NCI-H187 (cell line): ENCODE measurements at places on chromosomes 13 and 19.

DNA sequence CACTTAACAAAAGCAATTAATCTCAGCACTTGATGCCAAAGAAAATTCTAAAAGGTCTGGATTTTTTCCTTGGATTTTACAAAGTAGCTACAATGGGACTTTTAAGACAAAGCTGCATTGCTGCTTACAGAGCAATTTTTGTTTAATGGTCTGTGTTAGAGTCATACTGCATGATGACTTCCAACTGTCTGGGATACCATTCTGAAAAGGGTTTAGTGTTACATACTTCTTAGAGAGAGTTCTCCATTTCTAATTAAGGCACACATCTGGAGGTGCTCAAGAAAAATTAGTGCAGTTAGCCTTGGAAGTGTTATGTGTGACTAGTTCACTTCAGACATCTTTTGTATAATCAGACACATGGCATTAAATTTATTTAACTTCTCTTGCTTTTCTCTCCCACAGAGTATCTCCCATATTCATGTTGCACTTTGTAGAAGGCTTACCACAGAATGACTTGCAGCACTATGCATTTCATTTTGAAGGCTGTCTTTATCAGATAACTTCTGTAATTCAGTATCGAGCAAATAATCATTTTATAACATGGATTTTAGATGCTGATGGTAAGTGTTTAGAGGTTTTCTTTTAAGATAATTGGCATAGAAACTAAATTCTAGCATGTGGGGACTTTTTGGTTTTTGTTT, 35.1 kb downstream of the USPL1 start:
- no peak for DNase-seq

- DNase-seq: no peak
These were observed 35.0 kb downstream of the NAA16 start for GRCh38 chr13:41345914-41346589.

- DNase-seq: no peak
These were observed 1246.5 kb downstream of the UQCRFS1 start for GRCh38 chr19:27966390-27966816.

DNA sequence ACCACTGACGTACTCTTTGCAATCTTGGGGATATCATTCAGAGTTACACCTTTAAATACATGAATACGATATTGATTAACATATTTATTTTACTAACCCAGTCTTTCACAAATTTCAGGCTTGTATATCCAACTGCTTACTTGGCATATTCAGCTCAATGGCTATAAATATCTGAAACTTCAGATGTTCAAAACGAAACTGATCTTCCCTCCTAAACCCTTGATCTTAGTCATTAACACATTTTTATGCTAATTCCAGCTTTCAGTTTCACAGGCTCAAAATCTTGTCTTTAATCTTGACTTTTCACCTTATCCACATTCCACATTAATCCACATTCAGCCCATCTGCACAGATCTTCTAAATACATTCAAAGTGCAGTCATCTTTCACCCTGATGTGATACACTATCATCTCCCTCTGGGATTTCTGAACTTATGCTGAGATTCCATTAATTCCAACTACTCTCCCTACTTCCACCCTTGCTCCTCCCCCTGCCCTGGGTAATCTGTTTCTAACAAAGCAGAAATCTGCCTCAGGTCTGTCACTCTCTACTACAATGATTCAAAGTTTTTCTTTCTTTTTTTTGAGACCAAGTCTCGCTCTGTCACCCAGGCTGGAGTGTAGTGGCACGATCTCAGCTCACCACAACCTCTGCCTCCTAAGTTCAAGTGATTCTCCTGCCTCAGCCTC, 387.2 kb downstream of the GPC5 start:
- DNase-seq: no peak

DNA sequence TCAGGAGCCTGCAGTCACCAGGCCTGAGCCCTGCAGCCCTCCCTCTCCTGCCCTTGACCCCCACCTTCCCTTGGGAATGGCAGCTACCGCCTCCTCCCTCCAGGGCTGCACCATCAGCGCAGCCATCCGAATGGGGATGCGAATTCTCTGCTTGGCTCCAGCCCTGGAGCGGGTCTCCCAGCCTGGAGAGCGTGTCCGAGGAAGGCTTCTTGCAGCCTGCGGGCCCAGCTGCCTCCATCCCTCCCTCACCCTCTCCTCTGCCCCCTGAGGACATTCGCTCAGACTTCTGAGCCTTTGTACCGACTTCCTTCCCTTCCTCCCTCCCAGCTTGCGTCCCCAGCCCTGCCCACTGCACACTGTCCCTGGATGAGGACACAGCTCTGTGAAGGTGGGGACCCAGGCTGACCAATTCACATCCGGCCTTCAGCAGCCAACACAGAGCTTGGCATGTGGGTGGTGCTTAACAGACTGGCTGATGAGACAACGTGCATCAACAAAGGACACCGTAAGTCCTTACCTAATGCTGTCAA, 6.0 kb upstream of the NKPD1 start:
- peak; percentile 58 for DNase-seq

DNA sequence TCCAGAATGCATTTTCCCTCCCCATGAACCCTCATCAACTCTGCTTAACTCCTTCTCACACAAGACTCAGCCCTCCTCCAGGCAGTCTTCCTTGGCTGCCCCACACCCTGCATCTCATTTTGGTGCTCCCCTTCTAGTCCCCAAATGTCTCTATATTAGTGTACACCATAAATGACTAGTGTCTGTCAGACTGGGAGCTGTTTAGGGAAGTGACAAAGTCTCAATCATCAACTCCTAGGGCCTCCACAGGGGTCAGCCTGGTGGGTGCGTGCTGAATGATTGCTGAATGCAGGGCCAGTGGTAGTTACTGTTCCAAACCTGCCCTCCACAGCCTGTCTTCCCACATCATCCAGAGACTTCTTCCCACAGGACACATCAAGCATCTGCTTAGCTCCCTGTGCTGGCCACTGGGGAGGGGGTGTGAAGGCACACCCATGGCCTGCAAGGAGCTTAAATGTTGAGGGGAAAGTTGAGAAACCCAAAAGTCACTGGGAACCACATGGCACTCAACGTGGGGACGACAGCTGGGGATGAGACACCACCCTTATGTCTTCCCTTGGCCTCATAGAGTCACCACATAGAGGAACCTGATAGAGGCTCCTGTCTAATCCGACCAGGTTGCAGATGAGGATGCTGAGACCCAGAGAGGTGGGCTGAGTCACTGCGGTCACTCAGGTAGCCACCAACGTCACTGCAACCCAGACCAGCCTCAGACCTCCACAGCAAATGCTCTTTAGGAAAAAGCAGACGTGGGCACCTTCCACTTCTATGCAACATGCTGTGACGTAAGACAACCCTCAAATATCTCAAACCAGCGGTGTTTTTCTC, 79.3 kb upstream of the TM9SF2 start:
- DNase-seq: no peak

DNA sequence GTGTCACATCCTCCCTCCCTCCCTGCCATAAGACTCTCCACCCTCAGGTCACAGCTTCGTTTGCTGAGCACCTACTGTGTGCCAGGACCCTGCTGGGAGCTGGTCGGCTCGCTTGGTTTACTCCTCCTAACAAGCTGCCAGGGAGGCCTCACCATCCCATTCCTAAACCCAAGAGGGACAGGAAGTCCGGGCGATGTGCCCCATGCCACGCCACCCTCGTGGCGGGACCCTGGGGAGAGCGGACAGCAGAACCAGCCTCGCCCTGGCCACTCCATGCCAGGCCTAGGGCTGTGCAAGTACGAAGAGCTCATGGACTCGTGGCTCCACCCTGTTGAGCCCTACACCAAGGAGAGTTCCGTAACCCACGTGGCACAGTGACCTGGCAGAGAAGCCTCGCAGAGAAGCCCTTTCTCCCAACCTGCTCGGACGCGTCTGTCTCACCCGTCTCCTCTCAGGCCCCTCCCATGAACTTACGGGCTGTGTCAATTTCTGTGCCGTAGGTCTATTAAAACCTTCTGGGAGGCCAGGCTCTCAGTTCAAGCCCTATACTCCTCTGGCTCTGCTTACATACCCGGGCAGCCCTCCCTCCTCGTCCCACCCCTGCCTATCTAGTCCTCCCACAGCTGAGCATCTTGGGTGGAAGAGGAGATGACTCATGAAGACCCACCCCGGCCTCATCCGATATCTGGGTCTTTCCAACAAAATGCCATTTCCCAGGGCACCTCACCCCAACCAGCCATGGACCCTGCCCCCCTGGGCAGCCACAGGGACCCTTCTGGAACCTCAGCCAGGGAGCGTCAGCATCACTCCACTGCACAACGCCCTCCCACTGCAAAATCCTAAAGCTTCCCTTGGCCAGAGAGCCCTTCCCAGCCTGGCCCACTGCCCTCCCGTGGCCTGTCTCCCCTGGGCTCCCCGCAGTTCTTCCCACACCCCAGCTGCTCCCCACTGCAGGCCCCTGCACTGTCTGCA, 2.6 kb downstream of the UBXN6 start:
- DNase-seq: no peak

DNA sequence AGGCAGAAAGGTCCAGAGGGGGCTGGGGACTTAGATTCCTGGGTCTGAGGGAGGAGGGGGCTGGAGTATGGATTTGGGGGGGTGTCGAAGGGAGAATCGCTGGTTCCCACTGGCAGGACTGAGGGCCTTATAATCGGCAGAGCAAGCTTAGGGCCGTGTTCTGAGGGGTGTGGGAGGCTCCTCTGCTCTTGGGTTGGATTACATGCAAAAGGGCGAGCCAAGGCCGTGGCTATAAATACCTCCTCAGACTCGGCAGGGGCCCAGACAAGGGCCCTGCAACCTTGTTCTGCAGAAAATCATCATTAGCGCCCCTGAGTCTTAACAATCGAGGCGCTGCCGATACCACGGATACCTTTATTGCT, 707 bp upstream of the MAMSTR start:
- DNase-seq: no peak

DNA sequence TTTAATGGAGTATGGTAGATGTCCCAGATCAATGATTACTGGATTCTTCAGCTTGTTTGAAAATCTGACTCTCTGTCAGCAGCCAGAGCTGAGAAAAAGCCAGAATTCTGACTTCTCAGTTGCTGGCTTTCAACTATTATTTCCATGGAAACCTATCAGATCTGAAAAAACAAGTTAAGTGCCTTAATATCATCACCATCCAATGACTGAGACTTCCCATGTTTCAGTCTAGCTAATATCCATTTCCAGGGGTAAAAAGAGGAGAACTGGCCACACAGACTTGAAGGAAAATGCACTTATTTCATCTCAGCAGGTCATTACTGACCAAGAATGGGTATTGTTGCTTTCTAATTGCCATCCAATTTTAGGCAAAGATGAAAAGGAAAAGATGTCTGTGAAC, 75.2 kb downstream of the TNFSF11 start:
- DNase-seq: no peak

GRCh38 chr13:62799931-62800436, 1384.3 kb upstream of the PCDH20 start:
- no peak for DNase-seq

DNA sequence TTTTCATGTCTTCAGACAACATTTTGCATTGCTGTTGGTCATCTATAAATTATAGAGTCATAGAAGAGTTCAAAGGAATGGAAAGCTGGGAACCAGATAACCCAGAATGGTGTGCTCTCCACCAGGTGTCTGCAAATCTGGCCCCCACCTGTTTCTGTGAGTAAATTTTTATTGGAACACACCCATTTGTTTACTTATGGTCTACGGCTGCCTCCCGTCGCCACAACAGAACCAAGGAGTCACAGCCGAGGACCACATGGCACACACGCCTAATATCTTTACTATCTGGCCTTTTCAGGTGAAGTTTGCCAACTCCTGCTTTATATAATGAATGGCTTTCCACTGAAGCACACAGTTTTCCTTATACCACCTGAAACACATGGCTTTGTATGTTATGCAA, 58.2 kb downstream of the EFNB2 start:
- no peak for DNase-seq

DNA sequence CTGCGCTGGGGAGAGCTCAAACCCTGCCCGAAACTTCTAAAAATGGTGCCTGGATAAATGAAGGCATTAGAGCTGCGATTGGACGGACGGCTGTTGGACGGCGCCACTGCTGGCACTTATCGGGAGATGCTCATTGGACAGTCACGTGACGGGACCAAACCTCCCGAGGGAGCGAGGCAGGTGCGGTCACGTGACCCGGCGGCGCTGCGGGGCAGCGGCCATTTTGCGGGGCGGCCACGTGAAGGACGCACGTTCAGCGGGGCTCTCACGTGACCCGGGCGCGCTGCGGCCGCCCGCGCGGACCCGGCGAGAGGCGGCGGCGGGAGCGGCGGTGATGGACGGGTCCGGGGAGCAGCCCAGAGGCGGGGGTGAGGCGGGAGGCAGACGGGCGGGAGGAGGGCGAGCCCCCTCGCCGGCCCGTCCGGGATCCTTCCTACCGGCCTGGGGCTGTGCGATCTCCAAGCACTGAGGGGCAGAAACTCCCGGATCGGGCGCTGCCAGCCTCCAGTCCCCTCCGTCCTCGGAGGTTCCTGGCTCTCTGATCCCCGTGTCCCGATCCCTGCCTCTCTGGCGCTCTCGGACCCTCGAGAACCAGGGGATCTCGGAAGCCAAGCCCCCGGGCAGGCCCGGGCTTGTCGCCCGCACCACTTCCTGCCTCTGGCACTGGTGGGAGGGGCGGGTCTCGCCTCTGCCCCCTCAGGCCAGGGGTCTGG, at the start of gene BAX:
TSS of gene BAX (plus strand) at position 281 of the 713 bp plus-strand sequence. CDS start at position 335, 54 bp downstream.
- peak; percentile 97 for DNase-seq

DNA sequence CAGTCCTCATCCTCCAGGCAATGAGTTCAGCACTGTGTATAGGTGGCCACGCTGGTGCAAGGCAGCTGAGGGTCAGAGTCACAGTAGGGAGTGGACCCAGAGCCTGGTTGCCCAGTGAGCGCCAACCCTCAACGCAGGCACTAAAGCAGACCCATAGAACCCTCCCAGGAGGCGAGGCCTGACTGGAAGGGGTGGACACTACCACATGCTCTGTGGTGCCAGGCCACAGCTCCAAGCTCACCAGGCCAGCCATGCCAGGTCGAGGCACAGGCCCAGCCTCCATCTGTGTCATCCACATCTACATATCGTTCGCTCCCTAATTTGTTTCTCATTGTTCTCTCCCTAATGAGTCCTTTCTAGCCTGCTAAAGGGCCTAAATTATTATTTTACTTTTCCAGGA, 165.8 kb upstream of the GPR12 start:
- DNase-seq: no peak

DNA sequence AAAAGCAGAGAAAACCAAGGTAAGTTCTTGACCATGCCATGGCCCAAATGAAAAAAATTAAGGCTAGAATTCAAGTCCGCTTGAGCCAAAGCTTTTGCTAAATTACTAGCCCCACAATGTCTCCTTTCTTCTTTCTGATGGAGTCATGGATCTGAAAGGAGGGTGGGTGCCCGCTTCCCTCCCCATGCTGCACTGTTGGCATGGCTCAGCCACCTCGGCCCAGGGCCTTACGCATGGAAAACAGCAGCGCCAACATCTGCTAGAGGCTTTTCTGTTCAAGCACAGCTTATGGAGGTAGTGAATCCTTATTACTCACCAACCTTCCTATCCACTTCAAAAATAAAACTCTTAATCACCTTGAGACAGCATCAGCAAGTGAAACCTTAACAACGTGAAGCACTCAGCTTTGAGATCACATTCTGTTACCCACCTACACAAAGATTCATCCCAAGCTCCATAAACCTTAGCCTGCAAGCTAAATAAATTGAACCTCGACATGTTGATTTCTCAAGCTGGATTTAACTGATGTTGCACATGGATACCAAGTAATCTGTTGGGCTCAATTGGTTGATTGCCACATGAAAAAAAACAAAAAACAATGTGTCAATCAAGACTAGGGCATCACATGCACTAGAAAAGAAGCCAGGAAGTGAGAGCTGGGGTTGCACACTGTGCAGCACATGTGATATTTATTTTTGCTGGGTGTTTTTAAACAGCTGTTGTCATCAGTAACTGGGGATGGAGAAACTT, 43.4 kb downstream of the TPT1 start:
- no peak for DNase-seq
